Naive thymus-derived CD8-positive, alpha-beta T cell (primary cell): ENCODE measurements at places on chromosomes 2 and 18. TPM values are rescaled to one million over a fixed set of nuclear protein-coding genes. Genes with fewer than 3 reads are reported as not detected.

DNA sequence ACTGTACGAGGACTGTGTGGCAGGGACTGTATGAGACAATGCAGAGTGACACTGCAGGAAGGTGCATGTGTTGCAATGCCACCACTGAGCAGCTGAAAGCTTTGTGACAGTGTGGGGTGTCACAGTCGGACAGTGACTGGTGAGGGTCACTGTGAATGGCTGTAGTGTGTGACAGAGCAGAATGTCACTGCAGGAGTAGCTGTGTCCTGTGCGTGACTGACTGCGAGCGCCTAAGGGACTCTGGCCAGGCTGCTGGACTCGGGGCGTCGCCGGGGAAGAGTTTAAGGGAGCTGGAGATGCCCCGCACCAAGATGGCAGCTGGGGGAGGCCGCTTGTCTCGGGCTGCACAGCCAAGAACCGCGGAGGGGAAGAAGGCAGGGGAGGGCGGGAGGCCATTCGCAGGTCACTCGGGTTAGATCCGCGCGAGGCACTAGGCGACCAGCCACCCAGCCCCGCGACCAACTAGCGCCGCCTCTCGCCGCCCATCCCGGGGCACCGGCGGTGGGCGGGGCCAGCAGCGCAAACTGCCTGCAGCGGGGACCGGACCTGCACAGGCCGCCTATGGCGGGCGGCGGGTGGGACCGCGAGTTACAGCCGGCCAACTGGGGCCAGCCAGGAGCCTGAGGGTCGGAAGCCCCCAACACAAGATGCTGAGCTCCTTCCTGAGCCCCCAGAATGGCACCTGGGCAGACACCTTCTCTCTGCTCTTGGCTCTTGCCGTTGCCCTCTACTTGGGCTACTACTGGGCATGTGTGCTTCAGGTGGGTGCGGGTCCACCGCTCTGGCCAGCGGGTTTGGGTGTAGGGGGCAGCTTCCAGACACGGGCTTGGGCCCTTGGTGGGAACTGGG lies at the start of gene ABHD1:
TSS of gene ABHD1 (plus strand) at position 514 of the 849 bp plus-strand sequence. CDS start at position 648, 134 bp downstream.
- DNase-seq = peak; percentile 57

- no peak for DNase-seq
Measured at GRCh38 chr2:236986524-236987330, 99.0 kb upstream of the COPS8 start.

DNA sequence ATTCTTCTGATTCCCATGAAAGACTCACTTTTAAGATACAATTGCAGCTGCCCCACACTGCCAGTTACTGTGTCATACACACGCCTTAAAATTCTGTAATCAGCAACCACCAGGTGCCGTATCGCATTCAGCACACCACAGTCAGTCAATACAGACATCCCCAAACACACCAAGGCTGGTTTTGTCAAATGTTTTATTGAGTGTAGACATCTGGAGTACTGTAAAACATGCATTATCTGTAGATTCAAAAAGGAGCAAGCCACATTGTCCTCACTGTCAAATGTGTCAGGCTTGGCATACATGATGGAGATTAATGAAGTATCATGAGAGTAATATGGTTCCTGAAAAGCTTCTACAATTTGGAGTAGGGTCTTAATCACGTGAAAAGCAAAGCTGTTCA lies 109.7 kb upstream of the SP3 start:
- DNase-seq = no peak

DNA sequence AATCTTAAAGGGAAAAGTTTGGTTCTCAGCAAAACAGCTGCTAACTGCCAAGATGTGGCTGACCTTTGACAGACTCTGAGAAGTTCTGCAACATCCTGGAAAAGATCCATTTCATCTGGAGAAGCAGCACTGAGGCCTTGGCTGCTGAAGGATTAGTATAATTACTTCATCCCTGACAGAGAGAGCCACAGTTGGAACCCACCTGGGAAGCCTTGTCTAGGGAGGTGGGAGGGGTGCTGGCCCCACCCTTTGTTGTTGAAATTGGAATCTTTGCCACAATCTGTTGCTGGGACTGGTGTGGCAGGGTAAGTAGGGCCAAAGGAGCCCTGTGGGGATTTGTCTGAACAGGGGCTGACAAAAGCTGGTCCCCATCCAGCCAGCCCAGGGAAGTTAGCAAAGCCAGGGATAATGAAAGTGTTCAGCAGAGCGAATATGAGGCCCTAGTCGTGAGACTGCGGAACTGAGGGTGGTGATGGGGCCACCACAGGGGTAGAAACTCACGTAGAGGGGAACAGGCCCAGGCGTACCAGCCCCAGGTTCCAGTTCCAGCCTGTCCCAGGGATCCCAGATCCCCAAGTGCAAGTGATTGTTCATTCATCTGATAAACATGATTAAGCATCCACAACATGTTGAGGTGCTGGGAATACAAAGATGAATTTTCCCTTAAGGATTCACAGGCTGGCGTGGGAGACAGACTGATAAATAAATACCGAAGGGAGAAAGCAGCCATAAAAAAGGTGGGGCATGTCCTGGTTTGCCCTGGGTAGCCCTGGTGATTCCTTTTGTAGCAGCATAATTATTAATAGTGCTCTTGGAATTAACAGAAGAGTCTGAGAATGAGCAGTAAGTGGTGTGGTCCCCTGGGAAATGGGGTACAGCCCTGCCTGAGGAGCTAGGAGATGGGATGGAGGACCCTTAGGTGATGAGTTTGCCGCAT lies 60.0 kb downstream of the MYO1B start:
- DNase-seq = no peak

DNA sequence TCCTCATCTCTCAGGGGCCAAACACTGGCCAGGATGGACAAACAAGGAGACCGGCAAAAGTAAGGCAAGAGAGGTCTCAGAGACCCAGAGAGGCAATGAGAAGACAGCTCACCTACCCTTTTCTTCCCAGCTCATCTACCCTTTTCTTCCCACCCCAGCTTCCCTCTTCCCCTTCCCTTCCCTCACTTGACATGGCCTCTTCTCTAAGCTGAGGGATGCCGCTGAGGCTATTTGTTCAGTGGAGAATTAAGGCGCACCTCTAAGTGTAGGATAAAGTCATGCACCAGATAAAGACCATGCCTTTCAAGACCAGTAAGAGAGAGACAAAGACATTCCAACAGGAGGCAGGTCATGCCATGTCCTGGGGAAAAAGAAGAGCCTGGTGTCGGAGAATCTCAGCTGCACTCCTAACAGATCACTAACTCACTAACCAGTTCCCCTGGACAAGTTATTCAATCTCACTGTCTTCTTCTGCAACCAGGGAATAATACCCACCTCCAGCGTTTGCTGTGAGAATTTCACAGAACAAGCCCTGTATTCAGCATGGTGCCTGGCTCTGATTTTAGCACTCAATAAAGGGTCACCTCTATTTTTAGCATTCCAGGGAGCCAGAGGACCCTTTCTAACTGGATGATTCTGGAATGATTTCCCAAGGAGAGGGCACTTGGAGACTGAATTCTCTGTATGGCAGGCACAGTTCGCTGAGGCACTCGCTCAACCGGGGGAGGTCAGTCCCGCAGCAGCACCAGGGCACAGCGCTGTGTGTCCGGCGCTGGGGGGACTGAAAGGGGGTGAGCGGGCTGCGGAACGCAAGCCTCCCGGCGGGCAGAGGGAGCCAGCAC lies 3.0 kb upstream of the FOSL2 start:
- no peak for DNase-seq

DNA sequence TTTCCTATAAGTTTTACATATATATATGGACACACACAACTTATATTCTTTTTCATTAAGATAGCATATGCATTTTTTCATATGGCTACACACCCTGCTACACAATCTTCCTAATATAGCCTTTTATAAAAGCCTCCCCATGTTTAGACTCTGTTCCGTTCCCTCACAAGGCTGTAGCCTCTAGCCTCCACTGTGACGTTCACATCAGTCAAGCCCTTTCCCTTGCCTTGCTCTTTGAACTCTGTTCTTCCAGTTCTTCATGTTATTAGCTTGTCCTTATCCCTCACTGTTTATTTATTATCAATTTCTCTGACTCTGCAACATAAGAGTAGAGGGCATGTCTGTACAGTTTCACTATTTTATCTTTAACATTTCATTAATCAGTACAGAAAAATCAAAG lies 38.9 kb downstream of the HADHB start:
- no peak for DNase-seq

- DNase-seq = no peak
Measured at GRCh38 chr2:148007219-148007900, 13.2 kb downstream of the ORC4 start.

GRCh38 chr2:6877402-6878304 lies at the start of gene RSAD2:
Gene RSAD2, plus strand, starts transcription at chr2:6877777. Its CDS starts 24 bp downstream, at chr2:6877801.
- peak; percentile 38 for DNase-seq

Gene FSIP2
- total RNA-seq = 0.36 TPM

DNA sequence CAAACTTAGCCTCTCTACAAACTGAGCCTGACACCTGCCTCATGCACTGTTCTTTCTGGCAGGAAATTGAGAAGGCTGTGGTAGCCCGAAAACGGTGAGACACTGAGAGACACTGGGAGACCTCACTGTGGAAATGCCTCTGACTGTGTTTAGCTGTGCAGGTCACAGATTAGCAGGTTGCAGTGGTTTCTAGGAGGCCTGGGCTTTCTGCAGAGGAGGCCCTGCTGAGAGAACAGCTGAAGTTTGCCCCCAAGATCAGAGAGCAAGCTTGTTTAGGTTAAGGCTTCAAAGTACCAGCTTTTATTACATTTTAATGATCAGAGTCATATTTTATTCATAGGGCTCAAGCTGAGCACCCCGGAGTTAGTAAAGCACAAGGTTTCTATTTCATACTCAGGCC lies 68.7 kb upstream of the LYPD6 start:
- no peak for DNase-seq

DNA sequence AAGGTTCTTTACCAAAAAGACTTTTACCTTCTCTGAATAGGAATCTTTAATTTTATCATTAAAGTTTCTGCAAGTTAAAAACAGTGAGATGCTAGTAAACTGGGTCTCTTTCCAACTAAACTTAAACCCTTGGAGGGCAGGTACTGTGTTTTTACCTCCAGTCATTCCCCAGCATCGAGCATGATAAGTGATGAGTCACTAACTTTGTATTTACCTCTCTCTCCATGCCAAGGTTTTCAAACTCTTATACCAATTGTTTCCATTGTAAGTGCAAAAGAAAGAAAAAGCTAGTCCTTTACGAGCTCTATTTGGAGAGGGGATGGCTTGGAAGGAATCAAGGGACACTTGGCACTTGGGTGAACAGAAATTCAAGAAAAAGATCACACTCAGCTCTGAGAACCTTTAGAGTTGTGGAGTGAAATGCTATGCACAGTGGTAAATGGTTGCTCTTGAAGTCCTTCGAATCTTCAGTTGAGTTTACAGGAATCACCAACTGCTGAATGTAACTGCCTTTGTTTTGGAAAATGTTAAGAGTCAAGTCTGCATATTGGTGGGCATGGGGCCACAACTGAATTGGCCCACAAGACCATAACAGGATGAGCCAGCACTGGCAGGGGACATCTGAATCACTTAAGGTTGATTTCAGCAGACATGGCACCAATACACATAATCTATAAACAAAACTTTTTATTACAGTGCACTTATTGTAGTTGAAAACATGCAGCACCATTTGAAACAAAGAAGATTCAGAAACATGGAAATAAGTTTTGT lies 8.3 kb upstream of the RBM43 start:
- DNase-seq = no peak

Gene ZNF385B
- total RNA-seq = not detected

DNA sequence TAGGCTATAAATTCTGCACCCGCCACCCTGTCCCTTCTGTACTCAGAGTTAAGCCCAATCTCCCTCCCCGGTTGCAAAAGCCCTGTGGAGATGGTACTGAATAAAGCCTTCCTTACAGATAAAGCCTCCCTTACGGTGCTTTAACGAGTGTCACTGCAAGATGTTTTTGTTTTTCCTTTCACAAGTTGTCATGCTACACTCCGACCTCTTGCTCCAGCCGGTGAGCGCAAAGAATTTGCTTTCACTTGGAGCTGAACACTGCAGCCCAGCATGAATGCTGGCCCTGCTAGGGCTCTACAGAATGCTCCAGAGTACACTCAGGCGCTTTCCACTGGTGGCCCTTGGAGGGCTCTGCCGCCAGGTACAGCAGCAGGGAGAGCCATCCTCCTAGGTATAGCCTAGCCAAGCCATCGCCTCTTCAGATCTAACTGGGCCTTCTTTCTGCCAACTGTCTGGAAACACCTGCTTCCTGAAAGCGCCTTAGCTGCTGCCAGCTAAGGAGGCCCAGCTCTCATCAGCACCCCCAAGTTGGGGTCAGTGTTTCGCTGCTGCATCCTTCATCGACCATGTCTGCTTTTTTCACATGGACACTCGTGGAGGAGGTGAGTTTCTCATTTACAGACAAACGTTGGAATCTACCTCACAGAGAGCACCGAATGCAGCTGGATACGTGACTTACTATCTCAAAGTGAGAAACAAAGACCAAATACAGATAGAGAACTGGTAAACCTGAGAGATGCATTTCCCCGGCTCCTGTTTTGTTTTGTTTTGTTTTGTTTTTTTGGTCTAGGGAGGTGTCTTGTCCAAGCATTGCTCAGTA lies 13.4 kb upstream of the CREG2 start:
- no peak for DNase-seq

Gene ANKRD29
- not detected for total RNA-seq
